Activated naive CD4-positive, alpha-beta T cell (primary cell): ENCODE measurements at places on chromosomes 2 and 18.

DNA sequence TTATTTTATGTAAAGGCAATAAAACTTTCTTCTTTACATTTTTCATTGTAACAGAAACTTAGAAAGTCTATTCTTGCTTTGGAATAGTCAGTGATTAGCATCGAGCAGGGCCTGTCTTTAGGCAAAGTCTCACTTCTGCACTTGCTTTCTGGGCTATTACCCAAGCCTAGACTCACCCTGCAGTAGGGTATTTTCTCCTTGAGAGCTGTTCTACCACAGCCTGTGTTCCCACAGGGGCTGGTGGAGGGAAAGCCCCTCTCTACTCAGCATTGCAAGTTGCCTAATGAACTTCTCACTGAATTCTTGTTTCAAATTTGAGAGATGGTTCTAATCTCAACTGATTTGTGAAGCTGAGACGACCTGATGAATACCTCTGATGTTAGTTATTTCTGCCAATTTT is 111.7 kb upstream of the KLHL14 start:
- DNase-seq: no peak

GRCh38 chr2:74415762-74416395 is 5.5 kb downstream of the C2orf81 start:
- DNase-seq: no peak

DNA sequence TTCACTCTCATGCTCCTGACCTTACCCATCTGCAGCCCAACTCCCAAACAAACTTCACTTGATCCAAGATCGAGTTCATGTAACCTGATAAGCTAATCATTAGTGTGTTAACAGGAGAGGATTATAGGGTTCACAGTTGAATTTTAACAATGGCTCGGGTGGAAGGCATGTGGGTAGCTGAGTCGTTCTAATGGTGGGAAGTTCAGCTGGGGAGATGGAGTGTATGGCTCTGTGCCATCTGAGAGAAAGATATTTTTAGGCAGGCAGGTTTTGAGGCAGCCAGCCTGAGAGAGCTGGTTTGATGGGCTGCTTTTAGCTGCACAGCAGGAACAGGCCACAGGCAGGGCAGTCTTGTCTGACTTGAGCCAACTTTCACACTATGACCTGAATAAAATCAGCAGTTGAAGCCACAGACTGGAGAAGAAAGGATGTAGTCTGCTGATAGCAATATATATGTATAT is 17.7 kb upstream of the NFE2L2 start:
- no peak for DNase-seq

DNA sequence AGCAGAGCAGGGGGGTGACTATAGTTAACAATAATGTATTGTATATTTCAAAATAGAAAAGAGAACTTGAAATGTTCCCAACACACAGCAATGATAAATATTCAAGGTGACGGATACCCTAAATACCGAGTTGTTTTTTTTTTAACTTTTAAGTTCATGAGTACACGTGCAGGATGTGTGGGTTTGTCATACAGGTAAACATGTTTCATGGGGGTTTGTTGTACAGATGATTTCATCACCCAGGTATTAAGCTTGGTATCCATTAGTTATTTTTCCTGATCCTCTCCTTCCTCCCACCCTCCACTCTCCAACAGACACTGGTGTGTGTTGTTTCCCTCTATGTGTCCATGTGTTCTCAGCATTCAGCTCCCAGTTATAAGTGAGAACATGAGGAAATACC is 164.5 kb upstream of the DNMT3A start:
- no peak for DNase-seq
